ENCODE measurements at places on chromosomes 2 and 18.

- DNase-seq: no peak
Measured at GRCh38 chr18:2629003-2629402, 26.5 kb upstream of the SMCHD1 start.

GRCh38 chr2:202169832-202170424, 68.5 kb downstream of the SUMO1 start:
- DNase-seq: no peak

- no peak for DNase-seq
Measured at GRCh38 chr18:435940-436339, 64.6 kb downstream of the COLEC12 start.

- DNase-seq: peak; percentile 43
Measured at GRCh38 chr2:160324161-160324800, 124.2 kb upstream of the ITGB6 start.

GRCh38 chr2:200199576-200200263, 106.8 kb upstream of the SPATS2L start:
- no peak for DNase-seq

- no peak for DNase-seq
Measured at GRCh38 chr2:129906861-129907235, 72.6 kb upstream of the RAB6C start.

GRCh38 chr2:162062559-162062958, 11.5 kb downstream of the DPP4 start:
- no peak for DNase-seq

- no peak for DNase-seq
Measured at GRCh38 chr18:78612801-78613200, 366.8 kb upstream of the SALL3 start.

DNA sequence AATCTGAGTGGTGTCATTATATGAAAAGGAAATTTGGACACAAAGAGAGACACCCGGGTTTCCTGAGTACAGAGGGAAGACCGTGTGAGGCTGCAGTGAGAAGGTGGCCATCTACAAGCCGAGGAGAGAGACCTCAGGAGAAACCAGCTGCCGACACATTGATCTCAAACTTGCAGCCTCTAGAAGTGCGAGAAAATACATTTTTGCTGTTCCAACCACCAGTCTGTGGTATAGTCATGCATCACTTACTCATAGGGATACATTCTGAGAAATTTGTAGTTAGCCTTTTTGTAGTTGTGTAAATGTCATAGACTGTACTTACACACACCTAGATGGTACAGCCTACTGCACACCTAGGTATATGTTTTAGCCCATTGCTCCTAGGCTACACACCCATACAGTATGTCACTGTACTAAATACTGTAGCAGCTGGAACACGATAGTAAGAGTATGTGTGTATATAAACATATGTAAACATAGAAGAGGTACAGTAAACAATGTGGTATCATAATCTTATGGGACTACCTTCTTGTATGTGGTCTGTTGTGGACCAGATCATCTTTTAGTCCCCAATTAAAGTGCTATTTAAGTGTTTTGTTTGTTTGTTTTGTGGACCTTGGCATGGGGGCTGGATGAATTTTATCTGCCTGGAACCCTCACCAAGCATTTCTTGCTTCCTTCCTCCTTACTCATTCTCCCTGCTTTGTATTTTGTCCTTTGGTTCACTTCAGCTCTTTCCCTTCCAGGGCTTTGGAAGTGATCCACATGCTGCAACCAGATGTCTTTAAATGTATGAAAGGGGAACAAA, 38.3 kb upstream of the SESTD1 start:
- no peak for DNase-seq

- DNase-seq: no peak
Measured at GRCh38 chr2:71720283-71720560, 266.9 kb downstream of the DYSF start.

DNA sequence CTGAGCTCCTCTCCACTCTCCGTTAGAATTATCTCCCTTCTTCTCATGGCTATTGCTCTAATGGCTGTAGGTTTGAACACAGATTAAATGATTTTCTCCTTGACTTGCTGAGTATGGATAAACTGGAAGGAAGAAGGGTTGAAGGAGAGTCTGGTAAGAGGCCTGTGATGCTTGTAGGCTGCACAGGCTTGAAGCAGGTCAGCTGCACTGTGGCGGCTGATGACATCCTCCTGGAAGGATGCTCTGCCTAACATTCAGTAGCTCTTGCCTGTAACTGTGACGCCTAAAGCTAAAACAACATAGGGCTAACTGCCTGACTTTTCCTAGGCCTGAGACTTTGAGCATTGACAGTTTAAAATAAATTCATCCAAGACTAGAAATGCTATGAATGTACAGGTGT, 166.3 kb downstream of the MREG start:
- DNase-seq: no peak

DNA sequence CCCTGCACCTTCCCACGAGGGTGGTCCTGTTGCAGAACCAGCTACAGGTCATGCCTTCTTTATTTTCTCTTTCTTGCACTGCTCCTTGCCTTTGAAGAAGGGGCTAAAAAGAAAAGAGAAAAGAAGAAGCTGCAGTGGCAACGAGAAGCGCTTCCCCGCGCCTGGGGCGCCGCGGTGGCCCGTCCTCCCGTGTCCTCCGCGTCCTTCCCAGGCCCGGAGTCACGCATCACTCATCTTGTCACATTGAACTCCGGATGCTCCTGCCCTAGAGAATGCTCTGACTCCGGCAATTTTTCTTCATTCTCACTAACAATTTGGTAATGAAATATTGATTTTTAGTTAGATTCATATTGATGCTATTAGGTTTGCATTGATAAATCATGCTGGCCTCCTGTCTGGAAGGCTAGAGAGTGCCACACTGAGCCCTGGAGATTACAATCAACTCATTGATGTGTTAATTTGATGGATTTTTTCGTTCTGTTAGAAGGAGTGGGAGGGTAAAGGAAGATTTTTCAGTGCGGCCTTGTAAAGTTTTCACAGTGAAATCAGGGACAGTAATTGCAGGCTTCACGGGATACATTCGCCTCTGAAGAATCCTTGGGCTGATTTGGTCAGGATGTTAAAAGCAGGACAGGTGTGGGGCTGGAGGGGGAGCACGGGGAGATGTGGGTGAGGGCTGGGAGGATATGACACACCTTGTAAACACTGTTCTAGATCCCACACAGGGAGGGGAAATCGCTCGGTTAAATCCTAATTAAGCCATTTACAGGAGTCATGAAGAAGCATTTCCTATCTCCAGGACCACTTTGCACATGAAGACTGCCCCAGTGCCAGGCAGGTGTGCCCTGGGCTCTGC, 349.3 kb downstream of the ZNF516 start:
- DNase-seq: peak; percentile 32

DNA sequence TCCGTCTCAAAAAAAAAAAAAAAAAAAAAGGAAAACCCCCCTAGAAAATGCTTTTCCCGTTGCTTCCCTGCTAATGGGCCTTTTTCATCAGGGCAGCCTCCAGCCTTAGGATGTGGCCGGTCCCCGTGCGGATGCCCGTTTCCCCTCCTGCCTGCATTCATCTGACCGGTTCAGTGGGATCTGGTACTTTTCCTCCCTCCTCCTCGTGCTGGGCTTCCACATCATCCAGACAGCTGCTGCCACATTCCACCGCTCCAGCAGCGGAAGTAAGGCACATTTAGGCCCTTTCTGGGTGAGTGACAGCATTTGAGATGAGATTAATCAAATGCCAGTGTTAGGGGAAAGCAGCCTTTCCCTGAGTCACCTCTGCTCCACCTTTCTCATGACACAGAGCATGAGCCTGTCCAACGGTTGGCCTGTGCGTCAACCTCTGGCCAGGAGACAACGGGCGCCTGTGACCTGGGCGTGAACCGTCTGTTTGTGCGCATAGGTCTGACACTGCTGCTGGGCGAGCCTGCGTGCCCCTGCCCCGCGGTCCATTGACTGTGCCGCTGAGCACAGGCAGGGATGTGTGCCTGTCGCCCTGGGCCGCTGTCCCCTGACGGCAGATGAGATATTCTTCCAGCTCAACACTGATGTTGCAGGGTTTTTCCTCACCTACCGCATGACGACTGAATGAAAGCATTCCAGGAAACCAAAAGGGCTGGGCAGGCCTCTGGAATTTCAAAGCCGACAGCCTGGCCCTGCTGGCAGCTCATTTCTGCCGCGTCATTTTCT, 174.0 kb downstream of the TGIF1 start:
- no peak for DNase-seq

- DNase-seq: no peak
Measured at GRCh38 chr18:58977223-58977622, 112.5 kb downstream of the ZNF532 start.

- peak; percentile 15 for DNase-seq
Measured at GRCh38 chr2:237154082-237154638, 68.5 kb downstream of the COPS8 start.

DNA sequence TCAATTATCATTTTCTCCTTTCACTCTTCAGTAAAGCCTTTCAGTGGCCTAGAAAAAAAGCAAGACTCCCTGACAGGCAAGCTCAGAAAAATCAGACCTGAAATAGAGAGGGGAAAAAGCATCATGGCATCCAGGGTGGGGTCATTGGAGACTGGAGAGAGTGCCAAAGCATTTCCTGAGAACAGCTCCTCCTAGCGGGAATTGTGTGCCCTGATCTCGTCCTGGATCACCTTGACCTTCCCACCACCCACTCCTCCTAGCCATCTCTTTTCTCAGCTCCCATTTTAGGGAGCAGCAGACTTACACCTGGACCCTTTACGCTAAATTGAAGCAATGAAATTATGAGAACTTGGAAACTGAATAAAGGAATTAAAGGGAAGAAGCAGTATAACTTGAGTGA, 176.6 kb downstream of the VWC2L start:
- no peak for DNase-seq

DNA sequence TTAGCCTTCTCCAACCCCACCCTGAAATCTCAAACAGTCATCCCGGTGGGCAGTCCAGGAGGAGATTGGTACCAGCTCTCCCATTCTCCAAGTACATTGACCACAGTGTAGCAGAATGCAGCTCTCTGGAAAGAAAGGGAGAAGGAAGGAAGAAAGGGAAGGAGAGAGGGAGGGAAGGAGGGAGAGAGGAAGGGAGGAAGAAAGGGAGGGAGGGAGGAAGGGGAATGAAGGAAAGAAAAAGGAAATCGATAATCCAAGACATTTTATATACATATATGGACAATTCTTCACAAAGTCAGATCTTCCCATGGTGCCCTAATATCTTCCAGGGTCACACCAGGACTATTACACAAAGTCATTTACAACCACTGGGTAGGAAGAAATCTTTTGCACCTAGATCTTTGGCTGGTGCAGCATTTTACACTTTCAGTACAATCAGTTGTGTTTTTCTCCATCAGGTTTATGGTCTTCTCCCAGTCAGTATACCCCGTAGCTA, 58.8 kb downstream of the ARHGEF33 start:
- no peak for DNase-seq

DNA sequence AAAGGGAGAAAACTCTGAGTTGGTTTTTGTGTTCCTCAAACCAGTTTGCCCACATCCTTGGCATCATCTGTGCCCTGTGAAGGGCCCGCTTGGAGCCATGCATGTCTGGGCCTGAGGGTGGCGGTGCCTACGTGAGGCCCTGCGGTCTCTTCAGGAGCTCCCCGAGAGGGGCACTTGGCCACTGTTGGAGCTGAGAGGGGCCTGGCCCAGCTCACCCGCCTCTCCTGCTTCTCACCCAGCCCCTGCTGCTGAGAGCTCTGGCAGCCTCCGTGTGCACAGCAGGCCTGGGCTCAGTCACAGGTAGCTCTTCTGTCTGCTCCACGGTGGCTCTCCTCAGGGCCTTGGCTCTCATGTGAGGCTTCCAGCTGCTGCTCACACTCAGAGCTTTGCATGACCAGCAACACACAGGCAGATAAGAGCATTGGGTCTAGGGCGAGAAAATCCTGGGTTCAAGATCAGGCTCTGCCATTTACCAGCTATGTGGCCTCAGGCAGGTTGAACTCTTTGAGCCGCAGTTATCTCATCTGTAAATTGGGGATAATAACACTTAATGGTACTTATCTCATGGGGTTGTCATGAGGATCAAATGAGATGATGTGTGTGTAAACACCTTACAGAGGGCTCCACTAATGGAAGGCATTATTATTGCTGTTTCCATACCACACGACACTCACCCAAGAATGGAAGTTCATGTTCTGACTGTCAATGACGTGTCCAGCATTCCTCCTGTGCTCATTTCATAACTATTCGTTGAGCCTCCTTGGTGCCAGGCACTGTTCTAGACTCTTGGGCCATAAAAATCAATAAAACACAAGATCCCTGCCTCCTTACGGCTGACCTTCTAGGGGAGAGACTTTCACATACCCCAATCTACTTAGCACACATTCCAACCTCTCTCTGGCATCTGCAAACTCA, 41.6 kb upstream of the PLB1 start:
- no peak for DNase-seq

GRCh38 chr2:705971-706511, 28.8 kb upstream of the TMEM18 start:
- DNase-seq: no peak

DNA sequence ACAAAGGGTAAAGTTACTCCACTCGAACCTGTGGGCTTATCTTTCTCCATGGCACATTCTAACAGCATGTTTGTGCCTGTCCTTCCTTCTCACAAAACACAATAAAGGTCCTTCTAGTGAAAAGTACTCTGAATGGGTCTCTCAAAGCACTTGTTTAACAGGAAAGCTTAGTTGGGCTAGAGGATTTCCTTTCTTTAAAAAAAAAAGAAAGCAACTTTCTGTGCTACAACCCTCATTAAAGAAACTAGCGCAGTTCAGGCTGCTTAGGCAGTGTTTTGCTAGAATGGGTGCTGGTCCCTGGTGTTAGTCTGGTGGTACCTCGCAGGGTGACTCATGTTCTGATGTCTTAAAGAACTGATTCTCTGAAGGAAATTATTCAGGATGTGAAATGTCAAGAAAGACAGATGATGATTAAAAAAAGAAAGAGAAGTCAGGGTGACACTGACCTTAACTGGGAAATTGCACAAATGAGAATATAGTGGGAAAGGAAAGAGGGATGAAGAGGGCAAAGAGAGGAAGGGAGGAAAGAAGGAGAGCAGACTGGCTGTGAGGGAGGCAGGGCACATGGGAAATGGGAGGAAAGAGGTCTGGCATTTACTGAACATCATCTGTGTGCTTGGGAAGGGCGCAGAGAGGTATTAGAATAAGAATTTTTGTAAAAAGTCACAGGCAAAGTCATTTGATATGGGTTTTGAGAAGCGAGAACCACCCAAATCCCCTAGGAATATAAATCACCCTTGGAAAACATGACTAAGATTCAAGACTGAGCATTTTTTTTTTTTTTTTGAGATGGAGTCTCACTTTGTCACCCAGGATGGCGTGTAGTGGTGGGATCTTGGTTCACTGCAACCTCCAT, 74.9 kb downstream of the ATP8B1 start:
- no peak for DNase-seq

GRCh38 chr2:17962876-17963275, 84.4 kb downstream of the KCNS3 start:
- DNase-seq: no peak

GRCh38 chr2:171084128-171084527, 76.6 kb downstream of the TLK1 start:
- DNase-seq: no peak
